DMS 273 treated with DMSO at 0.1 percent for 48 hours (cell line): ENCODE measurements at places on chromosomes 13 and 19.
A peak's percentile ranks its signal among the peaks of the same experiment; 100 is the strongest.

DNA sequence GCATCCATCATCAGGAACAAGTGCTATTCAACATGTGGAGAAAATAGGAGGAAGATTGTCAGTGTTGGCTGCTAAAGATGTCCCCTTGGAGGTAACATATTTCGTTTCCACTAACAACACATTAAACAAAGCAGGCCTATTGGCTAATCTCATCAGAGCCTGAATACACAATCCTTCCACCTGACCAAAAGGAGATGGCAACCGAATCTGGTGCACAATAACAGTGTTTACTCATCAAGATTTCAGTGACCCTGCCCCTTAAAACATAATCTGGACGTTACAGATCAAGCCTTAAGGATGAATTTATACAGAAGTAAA, 582.5 kb downstream of the EFNB2 start:
- DNase-seq, result no peak

GRCh38 chr19:51020988-51021651, 1.6 kb upstream of the KLK10 start:
- peak; percentile 19 for DNase-seq

DNA sequence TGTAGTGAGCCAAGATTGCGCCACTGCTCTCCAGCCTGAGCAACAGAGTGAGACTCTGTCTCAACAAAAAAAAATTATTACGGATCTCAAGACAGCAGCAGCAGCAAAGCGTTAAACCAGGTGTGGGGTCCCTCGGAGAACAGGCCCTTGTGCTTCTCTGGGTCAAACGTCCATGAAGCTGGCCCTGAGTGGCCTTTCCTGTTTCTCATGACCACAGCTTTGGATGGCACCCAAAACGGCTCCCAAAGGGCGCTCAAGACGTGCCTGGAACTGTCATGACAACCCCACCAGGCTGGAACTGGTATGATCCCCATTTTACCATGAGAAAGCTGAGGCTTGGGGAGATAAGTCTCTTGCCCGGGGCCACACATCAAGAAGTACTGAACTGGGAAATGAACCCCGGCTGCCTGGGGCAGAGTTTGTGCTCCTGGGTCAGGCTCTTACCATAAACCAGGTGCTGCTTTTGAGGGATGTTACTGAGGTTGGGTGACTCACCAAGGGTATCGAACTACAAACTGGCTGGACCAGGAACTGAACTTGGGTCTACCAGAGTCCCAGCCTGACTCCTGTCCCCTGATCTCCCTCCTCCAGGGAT, 11.6 kb upstream of the SAMD1 start:
- DNase-seq, result no peak

- no peak for DNase-seq
Measured at GRCh38 chr13:67341406-67341805, 111.3 kb upstream of the PCDH9 start.

DNA sequence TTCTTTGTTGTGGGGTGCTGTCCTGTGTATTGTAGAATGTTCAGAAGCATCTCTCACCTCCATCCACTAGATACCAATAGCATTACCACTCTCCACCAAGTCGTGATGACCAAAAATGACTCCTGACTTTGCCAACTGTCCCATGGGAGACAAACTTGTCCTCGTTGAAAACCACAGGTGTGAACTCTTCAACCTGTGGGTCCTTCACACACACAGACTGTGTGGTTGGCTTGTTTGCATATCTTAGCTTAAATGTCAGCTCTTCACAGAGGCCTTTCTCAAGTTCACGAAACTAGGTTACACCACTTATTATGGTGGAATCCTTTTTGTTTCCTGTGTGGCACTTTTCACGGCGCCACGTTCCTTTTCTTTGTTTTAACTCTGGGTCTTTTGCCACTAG, 6.8 kb downstream of the GPC5 start:
- DNase-seq, result no peak

DNA sequence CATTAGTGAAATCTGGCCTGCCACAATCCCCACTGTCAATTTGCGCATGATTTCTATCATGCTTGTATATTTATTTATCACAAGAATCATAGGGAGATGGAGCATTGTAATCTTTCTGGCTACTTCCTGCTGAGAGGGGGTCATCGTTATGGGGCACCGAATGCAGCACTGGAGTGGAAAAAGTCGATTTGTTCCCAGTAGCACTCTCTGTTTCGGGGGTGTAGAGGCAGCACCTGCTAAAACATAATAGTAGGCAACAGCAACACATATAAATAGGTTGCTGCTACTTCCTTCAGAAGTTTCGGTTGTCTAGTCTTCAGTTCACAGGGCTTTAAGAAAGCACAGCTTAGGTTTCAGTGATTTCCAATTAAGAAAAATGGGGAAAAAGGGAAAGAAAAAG, 23.4 kb upstream of the CEACAM21 start:
- no peak for DNase-seq

- DNase-seq, result no peak
Measured at GRCh38 chr19:51204321-51204720, 20.6 kb upstream of the CD33 start.

DNA sequence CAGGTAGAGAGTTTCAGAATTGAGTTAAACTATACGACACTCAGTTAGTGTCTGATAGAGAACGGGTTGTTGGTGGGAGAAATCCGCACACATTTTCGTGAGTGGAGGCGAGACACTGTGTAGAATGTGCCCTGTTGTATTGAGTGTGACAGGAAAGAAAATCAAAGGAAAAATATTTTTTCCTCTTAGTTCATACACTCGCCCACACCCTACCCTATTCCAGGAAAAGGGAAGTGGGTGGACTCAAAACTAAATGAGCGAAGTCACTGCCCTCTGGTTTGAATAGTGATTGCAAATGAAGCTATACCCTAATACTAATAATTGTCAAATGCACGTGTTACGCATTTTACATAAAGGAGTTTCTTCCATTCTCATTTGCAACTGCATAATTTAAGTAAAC, 2.0 kb downstream of the ZNF347 start:
- DNase-seq, result no peak

GRCh38 chr19:7068599-7068998, 904 bp upstream of the ZNF557 start:
- no peak for DNase-seq

GRCh38 chr13:112434937-112435523, 58.9 kb downstream of the SPACA7 start:
- DNase-seq, result no peak

- no peak for DNase-seq
Measured at GRCh38 chr19:2771786-2772674, 11.0 kb downstream of the SGTA start.

DNA sequence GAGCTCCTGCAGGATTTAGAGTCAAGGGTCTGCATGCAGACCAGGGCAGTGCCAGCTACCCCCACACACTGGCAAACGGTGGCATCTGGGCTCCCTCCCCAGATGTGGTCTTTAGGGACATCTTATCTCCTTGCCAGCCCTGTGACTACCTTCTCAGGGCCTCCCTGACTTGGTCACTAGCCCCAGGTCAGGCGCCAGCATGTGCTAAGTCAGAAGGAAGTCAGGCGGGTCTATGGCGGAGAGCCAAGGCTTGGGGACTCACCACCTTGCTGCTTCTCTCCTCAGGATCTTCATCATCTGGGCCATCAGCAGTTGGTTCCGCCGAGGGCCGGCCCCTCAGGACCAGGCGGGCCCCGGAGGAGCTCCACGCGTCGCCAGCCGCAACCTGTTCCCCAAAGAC, 17.6 kb downstream of the CLPTM1 start:
- DNase-seq, result no peak
